Epithelial cell of umbilical artery (primary cell): ENCODE measurements at places on chromosomes 12 and 14. TPM values are rescaled to one million over a fixed set of nuclear protein-coding genes. Genes with fewer than 3 reads are reported as not detected.

The ITGA5 gene
- 746 and 1,015 TPM in 2 replicates for total RNA-seq

The TRHDE gene
- total RNA-seq = 0.32 and 3.8 TPM in 2 replicates

The TMEM63C gene
- total RNA-seq = 0.32 TPM in 1 of 2 replicates, not detected in the other

The PTPRQ gene
- total RNA-seq = not detected in 2 replicates

The KRT2 gene
- not detected in 2 replicates for total RNA-seq
